ENCODE measurements at places on chromosomes 2 and 18. TPM values are rescaled to one million over a fixed set of nuclear protein-coding genes. Genes with fewer than 3 reads are reported as not detected.

DNA sequence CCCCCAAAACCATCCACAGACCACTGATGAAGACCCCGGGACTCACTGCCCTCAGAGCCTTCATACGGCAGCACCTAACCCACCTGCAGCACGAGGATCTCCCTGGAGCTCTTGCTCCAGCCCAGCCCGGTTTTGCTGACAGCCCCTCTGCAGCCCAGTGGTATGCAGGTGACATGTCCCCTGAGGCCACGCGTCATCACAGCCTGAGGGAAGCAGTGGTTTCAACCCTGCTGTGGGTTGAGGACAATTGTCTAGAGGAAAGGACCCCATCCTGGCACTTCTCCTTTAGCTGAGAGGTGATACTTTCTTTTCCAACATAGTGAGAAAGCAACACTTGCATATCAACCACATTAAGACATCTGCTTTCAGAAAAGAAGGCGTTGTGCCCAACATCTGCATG, 134.0 kb downstream of the SEPTIN10 start:
- no peak for DNase-seq

The BMP10 gene
- not detected for total RNA-seq

The PRKAG3 gene
- total RNA-seq: not detected

The LAMA3 gene
- total RNA-seq: 19.2 TPM

DNA sequence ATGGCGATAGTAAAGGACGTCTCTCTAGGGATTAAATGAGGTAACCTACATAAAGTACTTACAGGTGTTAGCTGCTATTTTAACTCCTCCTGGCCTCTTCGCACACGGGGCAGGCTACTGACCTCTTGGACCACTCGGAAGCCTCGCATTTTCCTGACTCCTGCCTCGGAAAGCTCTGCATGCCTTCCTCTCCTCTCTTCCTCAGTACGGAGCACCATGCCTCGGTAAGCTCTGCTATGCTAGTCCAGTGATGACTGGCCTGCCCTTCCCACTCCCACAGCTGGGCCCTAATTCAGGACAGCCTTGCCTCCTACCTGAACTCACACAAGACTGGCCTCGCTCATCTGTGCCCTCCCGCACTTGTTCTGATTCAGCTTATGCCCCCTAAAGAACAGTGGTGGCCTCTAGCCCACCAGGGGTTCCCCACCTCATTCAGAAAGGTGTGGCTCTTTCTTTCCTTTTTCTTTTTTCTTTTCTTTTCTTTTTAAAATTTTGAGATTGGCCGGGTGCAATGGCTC, 22.7 kb upstream of the HPCAL1 start:
- no peak for DNase-seq

DNA sequence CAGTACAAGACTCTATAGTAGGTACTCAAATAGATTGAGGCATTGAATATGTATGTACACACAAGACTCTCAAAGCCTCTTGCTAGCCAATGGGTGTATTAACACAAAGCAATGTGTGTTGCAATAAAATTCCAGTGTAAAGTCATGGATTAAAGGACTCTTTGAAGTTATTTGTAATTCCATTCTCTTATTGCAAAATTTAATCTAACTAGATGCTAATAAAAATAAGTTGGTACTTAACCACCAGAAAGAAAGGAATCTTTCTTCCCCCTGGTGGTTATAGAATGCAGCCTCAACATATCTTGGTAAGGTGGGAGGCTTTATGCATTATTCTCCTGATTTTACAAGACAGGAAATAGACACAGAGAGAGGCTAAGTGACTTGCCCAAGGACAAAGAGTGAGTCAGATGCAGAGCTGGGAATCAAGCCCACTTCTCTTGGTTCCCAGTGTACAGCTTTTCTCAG, 18.0 kb downstream of the LRP1B start:
- peak; percentile 11 for DNase-seq

GRCh38 chr2:133570542-133570941, 2.3 kb upstream of the NCKAP5 start:
- no peak for DNase-seq

GRCh38 chr2:44560941-44561340, 199.2 kb downstream of the CAMKMT start:
- DNase-seq: no peak

GRCh38 chr2:3146175-3146574, 231.4 kb downstream of the EIPR1 start:
- no peak for DNase-seq

DNA sequence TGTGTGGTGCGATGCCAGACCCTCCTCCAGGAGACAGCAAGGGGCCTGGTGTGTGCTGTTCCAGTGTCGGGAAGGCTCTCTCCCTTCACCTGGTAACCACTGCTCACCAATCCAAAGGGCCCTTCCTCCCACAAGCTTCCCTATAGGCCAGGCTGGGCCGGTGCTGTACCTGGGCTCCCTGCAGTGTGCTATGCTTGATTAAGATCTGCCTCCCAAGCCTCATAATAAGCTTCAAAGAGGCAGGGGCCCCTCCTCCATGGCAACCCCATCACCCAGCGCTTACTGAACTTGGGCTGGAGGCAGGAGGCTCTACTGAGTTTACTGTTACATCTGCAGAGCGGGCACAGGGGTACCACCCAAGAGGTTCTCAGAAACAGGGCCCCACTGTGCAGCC, 4.5 kb upstream of the MAL start:
- DNase-seq: no peak

The GYPC gene
- 47.2 TPM for total RNA-seq

The ASB18 gene
- not detected for total RNA-seq

DNA sequence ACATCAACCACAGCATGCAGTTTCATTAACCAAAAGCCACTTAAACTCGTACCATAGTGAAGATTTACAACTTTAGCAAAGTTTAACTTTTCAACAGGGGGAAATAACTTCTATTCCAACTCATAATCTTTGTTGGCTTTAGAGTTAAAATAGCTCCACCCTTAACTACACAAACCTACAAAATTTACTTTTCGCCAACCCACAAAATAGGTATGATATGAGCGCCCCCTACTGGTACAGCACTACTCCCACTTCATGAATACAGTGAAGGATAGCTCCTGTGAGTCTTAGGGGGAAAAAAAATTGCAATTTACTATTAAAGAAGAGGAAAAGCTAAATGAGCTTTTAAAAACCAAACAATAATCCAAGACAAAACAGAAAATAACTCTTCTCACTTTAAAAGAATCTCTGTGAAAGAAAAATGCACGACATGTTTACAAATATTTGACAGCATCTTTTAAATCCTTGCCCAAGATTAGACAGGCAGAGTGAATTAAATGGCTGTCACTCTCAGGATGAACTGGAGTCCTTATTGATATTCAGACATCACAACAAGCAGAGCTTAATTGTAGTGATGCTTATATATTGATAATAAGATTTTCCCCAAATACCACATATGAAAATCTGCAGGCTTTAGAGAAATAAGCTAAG, 32.2 kb downstream of the TMEFF2 start:
- peak; percentile 64 for DNase-seq

The TSPYL6 gene
- total RNA-seq: not detected

The ANKMY1 gene
- total RNA-seq: 7.5 TPM

DNA sequence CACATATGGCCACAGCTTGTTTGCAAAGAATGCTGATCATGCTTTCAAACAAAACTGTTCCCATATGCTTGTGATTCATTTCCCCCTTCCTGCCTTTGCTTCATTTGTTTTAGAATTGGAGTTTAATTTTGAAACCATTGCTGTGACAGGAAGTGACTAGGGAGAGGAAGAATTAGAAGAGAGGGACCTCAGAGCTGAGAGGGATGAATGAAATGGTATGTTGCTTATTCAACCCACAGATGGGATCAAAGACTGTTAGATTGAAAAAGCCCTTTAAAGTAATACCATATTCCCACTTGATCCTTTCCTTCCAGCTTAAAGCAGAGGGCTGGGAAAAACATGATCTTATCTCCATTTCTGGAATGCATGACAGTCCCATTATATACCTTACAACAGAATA, 106.2 kb upstream of the RNF152 start:
- no peak for DNase-seq

GRCh38 chr2:181356526-181357130, 100.6 kb upstream of the ITGA4 start:
- DNase-seq: no peak

DNA sequence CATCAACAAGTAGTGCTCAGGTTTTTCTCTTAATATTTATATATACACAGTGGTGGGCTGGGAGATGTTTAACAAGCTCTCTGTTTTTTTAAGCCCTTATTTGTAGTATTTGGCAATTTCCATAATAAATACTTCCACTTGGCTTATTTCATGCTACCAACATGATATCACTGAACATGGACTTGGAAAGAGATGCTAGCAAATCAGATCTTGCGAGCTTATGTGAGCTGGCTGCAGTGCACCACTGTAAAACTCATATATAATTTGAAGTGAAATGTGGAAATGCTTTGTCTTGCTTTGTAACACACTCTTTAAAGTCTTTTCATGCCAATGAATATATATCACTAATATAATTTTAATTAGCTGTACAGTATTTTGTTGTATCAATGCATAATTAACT, 155.7 kb downstream of the ALK start:
- DNase-seq: no peak

GRCh38 chr18:62847081-62847480, 131.7 kb downstream of the PHLPP1 start:
- no peak for DNase-seq

The MDH1B gene
- 5.2 TPM for total RNA-seq

The BCL11A gene
- total RNA-seq: not detected

GRCh38 chr18:37248281-37248680, 317.3 kb downstream of the CELF4 start:
- DNase-seq: no peak

DNA sequence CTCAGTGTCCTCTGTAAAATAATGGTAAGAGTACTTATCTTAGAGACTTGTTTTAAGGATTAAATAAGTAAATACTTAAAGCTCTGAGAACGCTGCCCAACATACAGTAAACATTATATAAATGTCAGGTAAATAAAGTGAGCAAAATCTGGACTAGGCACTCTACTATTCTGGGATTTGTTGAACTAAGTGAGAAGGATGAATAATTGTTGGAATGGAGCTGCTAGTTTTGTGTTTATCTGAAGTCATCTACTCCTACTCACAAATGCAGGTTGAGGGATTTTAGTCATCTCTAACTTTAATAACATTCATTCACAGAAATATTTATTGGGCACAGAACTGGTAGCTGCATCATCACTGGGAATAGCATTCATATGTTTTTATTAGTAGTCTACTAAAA, 103.4 kb downstream of the MEIS1 start:
- no peak for DNase-seq

- no peak for DNase-seq
These were observed 12.6 kb downstream of the TEX51 start for GRCh38 chr2:126911111-126911796.

DNA sequence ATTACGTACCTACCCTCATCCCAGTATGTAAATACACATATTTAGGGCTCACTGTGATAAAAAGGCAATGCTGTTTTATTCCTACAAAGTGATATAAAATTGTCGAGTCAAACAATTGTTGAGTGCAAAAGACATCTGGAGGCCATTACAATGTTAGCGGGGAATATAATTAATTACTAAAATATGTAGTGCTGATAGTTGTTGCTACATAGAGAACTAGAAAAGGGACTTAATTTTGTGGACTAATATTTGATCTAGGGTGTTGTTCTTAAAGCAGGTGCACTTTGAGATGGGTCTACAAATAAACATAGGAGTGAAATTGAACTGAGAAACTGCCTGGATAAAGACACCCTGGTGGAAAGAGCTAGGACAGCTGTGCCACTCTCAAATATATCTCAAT, 300.1 kb downstream of the NOL4 start:
- no peak for DNase-seq

DNA sequence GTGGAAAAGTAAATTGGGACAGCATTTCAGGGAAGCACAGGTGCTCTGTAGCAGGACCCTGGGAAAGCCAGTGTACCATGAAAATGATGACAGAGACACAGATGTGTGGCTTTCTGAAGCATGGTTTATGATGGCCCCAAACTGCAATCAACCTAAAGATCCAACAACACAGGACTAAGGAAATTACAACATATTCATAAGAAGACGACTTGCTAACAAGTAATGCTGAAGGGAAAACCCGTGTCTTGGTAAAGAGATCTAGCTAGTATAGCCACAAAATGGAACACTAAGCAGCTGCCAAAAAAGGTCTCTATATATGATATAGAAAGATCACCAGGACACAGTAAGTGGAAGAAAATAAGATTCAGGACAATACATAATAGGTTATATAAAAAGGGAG, 53.2 kb downstream of the UXS1 start:
- DNase-seq: no peak

DNA sequence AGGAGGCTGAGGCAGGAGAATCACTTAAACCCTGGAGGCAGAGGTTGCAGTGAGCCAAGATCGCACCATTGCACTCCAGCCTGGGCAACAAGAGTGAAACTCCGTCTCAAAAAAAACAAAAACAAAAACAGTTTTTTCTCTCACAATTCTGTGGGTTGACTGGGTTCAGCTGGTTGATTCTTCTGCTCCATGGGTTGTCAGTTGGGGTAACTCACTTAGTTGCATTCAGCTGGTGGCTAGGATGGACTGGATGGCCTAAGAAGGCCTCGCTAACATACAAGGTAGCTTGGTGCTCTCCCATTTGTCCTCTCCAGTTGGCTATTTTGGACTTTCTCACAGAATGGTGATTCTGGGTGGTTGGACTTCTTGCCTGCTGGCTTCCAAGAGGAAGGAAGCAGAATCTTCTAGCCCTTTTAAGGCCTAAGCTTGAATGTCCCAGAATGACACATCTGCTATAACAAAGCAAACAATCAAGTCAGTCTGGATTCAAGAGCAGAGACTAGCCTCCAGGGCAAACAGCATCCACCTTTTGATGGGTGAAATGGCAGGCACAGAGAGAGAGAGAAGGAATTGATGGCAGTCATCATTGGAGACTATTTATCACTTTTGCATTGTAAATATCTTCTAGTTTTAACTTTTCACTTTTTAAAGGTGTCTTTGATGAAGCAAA, 17.9 kb downstream of the LAMA3 start:
- no peak for DNase-seq

The TXNDC2 gene
- not detected for total RNA-seq

DNA sequence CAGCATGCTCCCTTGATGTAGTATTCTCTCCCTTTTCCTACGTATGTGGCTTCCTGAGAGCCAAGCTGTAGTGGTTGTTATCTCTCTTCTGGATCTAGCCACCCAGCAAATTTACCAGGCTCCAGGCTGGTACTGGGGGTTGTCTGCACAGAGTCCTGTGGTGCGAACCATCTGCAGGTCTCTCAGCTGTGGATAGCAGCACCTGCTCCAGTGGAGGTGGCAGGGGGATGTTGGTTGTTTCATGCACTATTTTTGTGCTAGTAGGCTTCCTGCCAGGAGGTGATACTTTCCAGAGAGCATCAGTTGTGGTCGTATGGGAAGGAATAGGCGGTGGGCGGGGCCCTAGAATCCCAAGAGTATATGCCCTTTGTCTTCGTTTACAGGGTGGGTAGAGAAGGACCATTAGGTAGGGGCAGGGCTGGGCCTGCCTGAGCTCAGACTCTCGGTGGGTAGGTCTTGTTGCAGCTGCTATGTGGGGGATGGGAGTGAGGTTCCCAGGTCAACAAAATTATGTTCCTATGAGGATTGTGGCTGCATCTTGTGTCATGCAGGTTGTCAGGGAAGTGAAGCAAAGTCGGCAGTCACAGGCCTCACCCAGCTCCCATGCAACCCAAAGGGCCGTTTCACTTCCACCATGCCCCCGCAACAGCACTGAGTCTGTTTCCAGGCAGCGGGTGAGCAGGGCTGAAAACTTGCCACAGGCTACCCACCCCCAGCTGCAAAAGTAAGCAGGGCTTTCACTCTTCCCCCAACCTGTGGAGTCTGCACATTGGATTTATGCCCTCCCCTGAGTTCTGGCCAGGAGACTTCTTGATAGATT, 1139.5 kb downstream of the BCL11A start:
- no peak for DNase-seq

The SFT2D3 gene
- total RNA-seq: 6.6 TPM
